ENCODE measurements at places on chromosomes 7 and 10.

- DNase-seq: no peak
These were observed 14.8 kb downstream of the TPK1 start for GRCh38 chr7:144821067-144821466.

DNA sequence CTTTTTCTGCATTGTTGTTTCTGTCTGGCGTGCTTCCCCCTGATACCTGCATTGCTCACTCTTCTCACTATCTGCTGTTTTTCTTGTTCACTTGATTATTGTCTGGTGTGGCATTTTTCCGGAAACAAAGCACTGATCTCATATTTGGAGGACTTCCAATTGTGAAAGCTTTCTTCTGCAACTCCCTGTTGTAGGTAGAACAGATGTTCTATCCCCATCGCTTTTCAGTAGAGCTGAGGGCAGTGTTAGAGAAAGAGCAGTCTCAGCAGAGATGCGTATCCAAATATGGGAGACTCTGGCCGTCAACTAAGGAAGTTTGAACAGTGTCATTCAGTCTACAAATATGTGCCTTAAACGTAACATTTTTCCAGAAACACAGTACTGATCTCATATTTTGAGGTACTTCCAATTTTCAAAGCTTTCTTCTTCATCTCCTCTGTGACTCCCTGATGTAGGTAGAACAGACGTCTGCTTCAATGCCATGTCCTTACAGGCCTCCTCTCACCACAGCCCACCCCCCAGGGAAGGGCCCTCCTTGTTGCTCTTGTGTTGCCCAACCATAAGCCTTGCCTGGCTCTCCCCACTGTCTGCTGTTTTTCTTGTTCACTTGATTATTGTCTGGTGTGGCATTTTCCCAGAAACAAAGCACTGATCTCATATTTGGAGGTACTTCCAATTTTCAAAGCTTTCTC, 27.1 kb upstream of the GJD4 start:
- DNase-seq: no peak

- DNase-seq: no peak
These were observed 60.8 kb downstream of the LARP4B start for GRCh38 chr10:870564-871166.

DNA sequence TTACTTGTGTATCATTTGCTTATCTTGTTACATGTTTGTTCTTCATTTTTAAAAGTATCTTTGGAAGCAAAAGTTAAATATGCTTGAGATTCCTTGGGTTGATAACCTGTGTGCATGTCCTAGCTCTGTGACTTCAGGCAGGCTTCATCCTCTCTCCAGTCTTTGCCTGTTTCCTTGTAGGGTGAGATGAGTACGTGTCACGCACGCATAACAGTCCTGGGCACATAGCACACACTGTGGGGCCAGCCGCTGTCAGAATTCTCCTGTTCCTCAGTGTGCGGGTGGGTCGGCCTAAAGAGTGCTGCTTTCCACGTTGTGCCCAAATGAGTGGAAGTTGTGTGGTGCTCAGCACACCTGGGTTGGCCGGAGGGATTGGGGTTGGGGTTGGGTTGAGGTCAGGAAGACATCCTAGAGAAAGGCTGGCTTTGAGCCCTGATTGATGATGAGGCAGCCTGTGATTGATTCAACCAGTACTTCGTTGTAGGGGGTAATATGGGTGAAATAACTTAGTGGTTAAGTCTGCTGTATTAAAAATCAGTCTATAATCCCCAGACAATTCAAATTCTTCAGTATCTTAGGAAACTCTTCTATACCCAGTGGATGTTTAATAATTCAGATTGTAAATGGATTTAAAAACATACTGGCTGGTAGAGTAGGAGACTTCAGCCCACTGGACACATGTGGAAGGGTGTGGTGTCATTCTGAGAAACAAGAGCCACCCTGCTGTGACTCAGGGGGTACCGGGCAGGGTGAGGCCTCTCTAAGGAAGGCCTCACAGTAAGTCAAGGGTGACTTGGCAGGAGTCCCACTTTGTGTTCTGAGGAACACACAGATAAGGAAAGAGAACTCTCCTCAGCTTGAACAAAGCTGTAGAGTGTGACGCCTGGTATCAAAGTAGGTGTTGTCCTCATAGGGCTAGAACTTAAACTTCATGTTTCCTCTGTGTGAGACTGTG, 54.8 kb downstream of the DAGLB start:
- peak; percentile 12 for DNase-seq

DNA sequence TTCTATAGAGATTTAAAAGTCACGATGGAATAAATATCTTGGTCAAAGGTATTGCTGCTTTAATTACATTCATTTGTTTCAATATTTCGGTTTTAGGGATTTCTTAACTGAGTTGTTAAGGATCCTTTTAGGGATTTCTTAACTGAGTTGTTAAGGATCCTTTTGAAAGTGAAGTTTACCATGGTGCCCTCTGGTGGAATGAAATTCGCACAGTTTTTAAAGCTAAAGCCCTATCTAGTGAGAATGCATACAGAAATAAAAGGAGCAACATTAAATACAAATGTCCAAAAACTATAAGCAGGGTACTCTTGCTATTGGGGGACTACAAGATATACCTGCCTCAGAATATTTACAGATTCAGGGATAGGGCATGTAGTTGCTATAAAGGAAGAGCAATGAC, 193.7 kb downstream of the RNLS start:
- DNase-seq: no peak

DNA sequence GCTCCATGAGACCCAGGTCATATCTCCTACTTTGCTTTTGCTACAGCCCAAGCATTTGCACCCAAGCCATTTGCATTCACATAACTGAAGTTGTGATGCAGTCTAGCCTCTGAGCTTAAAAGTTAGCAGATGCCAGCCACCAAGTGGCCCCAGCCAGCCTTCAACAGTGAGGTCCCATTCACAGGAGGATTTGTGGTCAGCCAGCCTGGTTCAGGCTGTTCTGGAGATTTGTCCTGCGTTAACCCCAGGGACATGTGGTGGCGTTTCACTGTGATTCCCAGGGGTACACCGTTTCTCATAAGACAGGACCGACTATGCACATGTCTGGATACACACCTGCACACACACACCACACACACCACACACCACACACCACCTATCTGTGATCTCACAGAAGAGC, 51.2 kb downstream of the GPR26 start:
- no peak for DNase-seq

- no peak for DNase-seq
These were observed 165.2 kb upstream of the PODXL start for GRCh38 chr7:131721660-131722059.

GRCh38 chr7:114806590-114807162, 115.2 kb upstream of the MDFIC start:
- no peak for DNase-seq

DNA sequence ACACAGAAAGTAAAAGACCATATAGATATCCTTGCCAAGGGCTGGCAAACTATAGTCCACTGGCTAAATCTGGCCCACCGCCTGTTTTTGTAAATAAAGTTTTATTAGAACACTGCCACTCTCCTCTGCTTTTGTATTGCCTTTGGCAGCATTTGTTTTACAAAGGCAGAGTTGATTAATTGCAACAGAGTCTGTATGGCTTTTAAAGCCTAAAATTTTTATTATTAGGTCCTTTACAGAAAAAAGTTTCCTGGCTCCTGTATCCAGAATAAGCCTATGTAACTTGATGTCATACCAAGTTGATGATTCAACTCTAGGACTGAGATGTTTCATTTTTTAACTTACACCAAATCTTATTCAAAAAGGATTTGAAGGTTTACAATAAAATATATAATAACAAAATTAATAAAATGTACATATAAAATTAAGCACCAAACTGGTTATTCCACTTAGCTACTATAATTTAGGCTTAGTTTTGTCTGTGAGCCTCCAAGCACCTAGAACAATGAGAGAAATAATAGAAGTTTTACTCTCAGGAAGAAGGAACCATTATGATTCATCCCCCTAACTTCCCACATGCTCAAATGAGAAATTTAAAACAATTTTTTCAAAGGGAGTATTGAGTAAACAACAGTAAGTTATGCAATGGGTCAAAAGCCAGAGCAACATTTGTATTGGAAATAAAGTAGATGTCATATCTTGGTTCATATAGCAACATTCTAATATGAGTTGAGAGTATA, 31.9 kb downstream of the CPED1 start:
- no peak for DNase-seq

DNA sequence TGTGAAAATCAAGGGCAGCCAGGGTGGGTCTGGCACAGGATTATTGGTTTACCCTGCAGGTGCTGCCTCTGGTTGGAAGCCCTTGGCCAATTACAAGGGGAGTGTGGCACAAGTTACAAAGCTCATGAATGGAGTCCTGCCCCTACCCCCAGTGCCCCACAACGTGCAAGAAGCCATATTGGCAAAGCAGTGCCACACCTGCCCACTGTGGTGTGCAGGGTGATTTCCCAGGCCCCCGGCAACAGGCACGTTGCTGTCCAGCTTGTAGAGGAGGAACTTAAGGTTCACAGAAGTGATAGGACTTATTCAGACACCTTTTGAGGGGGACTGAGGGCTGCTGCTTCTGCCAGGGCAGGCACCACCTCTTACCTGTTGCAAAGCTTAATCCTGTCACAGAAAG, 11.4 kb downstream of the LHPP start:
- no peak for DNase-seq

- no peak for DNase-seq
These were observed 109.5 kb upstream of the PITRM1 start for GRCh38 chr10:3281941-3282673.

GRCh38 chr7:94350734-94351133, 44.0 kb upstream of the COL1A2 start:
- DNase-seq: no peak

- DNase-seq: no peak
These were observed 113.7 kb upstream of the ANKRD1 start for GRCh38 chr10:91034494-91035159.

GRCh38 chr7:158666401-158666800, 38.2 kb downstream of the NCAPG2 start:
- DNase-seq: no peak

DNA sequence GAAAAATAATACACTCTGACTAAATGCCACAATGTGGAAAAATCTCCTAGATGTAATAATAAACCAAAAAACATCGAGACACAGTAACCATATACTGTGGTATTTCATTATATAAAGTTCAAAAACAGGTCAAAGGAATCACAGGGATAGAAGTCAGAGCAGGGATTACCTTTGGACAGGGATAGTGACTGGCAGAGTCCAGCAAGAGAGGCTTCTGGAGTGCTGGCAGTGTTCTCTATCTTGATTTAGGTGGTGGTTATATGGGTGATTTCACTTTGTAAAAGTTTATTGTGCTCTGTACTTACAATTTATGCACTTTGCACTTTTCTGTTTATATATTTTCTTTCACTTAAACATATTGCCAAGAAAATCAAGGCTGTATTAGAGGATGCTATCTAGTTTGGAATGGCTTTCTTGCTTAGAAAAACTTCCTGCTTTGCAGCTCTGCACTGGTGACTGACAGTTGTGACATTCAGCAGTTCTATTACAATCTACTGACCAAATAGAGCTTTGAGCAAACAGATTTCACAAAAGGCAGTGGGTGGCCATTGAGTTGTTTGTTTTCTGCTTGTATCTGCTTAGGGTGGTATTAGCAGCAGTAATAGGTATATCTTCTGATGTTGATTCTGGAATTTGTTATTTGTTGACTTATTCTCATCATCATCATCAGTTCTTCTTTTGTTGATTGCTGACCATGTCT, 263.6 kb upstream of the LRGUK start:
- no peak for DNase-seq

DNA sequence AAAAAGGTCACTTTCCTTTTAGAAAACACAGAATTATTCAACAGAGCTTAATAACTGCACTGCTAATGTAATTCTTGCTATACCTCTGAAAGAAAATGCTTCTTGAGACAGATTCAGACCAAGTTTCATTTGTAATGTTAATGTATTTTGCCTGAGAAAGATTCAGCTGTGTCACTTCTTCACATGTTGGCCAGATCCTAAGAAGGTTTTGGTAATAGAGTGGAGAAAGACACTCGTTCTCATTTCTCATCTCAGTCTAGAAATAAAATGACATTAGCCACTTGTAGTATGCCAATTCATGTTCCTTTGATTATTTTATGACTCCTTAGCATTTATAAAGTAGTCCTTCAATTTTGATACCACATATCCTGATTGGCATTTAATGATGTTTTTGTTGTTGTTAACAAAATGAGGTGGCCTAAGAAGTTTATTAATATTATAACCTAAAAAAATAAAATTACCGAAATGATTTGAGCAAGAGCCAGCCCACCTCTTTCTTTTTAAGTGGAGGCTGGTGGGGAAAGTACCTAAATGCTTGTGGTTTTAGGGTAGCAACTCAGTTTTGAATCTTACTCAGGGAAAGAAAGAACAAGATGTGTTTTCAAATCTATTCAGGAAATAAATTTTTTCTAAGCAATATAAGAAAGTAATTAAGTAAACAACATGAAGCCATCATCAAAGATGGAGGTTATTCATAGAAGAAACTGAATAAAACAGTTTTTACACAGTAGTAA, 16.4 kb upstream of the ELAPOR2 start:
- DNase-seq: no peak

GRCh38 chr10:8389630-8390029, 335.1 kb downstream of the GATA3 start:
- DNase-seq: no peak

- DNase-seq: no peak
These were observed 130.5 kb upstream of the PRSS1 start for GRCh38 chr7:142618655-142619351.

DNA sequence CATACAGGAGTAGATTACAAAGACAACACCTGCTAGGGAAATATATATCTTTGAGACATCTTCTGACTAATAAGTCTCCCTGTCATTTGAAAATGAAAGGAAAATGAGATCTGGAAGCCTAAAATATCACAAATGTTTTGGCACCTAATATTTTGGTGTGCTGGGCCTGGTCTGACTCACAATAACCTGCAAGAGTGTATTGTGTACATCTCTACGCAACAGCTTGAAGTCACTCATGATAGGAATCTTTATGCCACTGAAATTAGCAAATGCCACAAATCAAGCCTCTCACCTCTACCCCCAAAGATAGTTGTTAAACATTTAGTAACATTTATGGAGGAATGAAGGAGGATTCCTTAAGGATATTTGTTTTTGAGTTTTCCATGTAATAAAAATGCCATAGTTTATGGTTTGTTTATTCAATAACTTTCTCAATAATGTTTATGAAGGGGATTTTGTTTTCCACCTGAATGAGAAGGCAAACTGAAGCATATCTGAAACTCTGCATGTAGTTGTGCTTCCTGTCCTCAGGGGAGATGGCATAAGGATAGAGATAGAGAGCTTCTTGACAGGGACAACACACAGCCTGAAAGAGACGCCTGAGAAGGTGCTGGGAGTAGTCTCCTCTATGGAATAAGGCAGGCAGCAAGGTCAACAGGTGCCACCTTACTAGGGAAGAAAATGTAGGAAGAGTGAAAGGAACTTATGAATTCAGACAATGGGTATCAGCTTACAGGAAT, 197.4 kb downstream of the AHR start:
- no peak for DNase-seq

All from activated CD4-positive, alpha-beta T cell treated with anti-CD3 and anti-CD28 coated beads, Interleukin-2, amount 50 U/mL, for 24 hours (primary cell).